ENCODE measurements at places on chromosomes 16 and 17.

GRCh38 chr17:27571563-27572352, 59.2 kb upstream of the LGALS9 start:
- DNase-seq: no peak

GRCh38 chr17:41301916-41302901, at the start of gene KRTAP29-1:
Gene KRTAP29-1 (minus strand): TSS chr17:41302851. CDS start chr17:41302851, 0 bp downstream.
- no peak for DNase-seq

DNA sequence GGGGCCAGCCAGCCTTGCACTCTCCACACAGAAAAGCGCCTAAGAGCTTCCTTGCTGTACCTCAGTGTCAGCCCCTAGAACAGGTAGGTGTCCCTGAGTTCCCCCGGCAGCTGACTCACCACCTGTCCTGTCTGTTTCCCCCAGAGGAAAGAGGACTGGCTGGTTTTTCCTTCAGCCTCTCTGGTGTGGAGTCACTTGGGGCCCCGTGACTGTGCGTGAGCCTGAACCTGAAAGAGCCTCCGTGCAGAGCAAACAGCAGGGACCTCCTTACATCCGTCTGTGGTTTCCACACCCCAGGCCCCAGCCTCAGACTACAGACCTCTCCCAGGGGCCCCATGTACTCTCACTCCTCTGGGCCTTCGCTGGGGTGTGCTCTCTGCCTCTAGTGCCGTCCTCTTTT, 87.8 kb downstream of the GNAO1 start:
- DNase-seq: no peak

- no peak for DNase-seq
These were observed 1.9 kb downstream of the CLCN7 start for GRCh38 chr16:1472974-1473373.

- no peak for DNase-seq
These were observed 6.5 kb downstream of the MOSMO start for GRCh38 chr16:22014271-22014873.

- DNase-seq: no peak
These were observed 23.5 kb downstream of the XPO6 start for GRCh38 chr16:28188085-28188916.

DNA sequence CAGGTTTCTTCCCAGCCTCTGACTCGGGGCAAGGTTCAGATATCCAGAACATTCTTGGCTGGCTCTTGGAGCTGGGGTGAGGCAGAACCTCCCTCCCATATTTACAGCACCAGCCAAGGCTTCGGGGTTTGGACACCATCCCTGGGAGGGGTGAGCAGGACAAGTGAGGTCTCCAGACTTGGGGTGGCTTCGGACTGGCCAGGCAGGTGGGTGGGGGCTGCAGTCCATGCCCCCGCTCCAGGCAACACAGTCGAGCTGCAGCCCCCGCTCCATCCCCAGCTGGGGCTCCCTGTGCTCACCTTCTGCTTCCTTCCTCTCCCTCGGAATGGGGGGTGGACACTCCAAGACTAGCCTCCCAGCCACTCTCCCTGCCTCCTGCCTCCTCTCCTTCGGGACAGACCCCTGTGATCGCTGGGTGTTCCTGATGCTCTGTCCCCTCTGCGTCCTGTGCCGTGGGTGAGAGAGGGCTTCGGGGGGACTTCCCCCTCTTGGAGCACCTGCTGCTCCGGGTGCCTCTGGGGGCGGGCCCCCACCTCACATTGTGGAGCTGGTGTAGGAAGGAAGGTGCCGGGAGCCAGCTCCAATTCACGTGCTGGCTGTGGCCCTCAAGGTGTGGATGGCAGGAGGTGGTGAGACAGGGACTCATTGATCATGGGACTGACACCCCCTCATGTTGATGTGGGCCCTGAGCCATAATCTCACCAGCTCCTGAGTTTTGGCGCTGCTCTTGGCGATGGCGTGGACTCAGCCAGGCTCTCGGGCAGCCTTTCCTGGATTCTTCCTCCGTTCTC, 189.2 kb downstream of the SEC14L1 start:
- DNase-seq: no peak

GRCh38 chr17:27398691-27399090, 57.6 kb upstream of the KSR1 start:
- no peak for DNase-seq

GRCh38 chr17:56098746-56099145, 54.5 kb upstream of the ANKFN1 start:
- DNase-seq: no peak

GRCh38 chr16:68728523-68728922, 8.6 kb upstream of the CDH1 start:
- no peak for DNase-seq

- DNase-seq: no peak
These were observed 2.1 kb downstream of the ESRP2 start for GRCh38 chr16:68233835-68234187.

DNA sequence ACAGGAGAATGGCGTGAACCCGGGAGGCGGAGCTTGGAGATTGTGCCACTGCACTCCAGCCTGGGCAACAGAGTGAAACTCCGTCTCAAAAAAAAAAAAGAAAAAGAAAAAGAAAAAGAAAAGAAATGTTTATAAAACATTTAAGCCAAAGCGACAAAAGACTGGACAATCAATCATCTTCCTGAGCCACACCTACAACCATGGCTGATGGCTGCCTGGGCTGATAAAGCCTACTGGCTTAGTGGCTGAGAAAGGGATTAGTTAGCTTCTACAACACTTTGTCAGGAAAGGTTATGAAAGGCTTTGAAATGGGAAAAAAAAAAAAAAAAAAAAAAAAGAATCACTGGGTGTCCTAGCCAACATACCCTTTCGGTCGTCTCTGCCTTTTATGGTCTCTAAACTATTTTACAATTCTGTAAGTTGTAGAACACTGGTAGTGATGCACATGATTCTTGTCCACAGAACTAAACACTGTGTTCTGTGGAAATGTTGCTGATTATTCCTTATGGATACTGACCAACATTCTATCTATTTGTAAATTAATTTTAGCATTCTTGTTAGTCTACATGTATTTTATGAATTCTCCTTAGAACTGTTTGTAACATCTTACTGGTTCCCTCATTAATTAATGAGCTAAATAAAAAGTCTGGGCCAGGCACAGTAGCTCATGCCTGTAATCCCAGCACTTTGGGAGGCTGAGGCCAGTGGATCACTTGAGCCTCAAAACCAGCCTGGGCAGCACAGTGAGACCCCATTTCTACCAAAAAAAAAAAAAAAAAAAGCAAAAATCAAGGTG, 45.5 kb downstream of the ZZEF1 start:
- no peak for DNase-seq
